ENCODE measurements at places on chromosomes 6 and 20.
A peak's percentile ranks its signal among the peaks of the same experiment; 100 is the strongest.

DNA sequence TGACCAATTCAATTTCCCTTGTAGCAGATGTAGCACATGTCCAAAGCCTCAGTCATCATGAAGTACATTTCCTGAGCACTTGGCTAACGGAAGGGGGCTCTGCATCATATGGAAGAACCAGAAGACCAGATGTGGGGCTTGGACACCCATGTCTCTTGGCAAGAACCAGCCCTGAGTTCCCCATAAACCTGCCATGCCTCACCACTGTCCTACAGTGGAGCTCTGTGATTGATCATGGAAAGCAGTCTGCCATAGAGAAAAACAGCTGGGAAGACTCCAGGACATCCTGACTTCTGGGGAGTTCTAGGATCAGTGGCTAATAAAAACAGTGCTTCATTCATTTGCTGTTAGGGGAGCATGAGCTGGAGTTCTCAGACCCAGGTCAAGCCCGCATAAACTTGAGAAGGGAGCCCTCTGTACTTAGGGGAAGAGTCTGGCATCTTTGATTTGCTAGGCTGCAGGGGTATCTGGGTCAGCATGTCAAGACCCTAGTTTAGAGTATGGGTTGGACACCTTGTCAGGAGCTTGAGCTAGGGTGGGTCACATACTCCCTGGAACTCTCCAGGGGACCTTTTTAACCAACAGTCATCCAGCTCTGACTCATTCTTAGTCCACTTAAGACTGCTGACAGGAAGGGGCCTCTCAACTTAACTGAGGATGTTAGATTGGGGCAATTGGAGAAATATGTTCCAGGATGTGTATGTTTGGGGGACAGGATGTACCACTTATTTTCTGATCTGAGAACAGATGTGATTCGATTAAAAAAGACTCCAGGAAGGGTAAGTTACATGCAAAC lies 26.3 kb upstream of the TRAM2 start:
- peak; percentile 85 for DNase-seq

GRCh38 chr20:37915434-37915787 lies 12.5 kb downstream of the VSTM2L start:
- no peak for DNase-seq

GRCh38 chr20:53735536-53736050 lies 142.0 kb upstream of the ZNF217 start:
- DNase-seq: peak; percentile 96

DNA sequence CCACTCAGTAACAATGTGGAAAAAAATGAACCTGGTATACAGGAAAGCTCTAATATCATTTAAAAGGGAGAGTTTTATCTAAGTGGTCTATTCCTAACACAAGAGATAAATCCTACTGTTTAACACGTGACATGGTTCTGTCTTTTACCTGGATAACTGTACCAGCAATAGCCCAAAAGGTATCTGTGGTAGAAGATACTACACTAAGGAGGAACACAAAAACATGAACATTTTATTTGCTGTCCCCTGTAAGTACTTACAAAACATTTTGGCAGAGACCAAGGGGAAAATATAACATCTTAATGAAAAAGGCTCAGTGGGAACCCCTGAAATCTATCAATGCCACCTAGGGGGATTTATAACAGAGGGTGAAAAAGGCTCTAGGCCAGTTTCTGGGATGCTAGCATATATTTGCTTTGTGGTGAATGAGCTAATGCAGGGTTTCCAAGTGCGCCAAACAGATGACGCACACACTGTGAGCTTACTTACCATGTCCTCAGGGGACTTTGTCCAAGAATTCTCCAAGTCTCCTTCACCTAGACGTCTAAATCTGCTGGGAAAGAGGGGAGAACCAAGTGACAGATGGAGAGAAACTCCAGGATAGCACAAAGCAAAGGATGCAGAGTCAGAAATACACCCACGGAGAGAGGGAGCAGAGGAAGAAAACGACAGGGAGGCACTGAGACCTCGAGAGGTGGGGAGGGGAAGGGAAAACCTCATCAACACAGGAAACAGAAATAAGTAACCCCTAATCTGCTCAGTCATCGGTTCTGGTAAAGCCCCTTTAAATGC lies 147.9 kb upstream of the PRND start:
- DNase-seq: peak; percentile 93

DNA sequence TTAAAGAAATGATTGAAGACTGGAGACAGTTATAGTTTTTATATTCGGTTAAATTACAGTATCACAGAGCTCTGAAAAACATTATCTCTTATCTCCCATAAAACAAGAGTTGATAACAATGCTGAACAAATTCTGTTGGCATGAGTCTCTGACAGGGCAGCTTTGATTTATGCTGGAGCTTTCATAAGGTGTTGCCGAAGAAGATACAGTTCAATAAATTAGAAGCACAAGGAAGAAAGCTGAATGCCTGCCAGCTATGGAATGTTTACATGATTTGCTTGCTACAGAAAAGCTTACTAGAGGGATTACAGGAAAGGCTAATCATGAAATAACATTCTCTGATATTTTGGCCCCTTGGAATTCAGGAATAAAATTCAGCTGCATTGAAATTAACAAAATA lies 431.9 kb upstream of the GJE1 start:
- peak; percentile 46 for DNase-seq

- DNase-seq: peak; percentile 30
Observed at GRCh38 chr20:11366660-11367059, 551.0 kb upstream of the BTBD3 start.

GRCh38 chr6:91298543-91299145 lies 711.8 kb upstream of the MAP3K7 start:
- no peak for DNase-seq

DNA sequence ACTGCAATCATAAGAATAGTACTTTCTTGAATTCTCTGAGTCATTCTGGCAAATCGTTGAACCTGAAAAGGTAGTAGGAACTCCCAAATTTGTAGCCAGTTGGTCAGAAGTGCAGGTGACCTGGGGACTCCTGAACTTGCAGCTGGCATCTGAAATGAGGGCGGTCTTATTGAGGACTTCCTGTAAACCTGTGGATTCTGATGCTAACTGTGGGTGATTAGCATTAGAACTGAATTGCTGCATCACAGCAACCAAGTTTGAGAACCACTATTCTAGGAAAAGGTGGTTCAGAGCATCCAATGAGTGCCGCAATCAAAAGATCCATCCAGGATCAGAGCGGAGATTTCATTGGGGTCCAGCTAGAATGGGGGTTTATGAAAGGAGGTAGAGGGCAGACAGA lies 50.2 kb upstream of the UTRN start:
- no peak for DNase-seq

DNA sequence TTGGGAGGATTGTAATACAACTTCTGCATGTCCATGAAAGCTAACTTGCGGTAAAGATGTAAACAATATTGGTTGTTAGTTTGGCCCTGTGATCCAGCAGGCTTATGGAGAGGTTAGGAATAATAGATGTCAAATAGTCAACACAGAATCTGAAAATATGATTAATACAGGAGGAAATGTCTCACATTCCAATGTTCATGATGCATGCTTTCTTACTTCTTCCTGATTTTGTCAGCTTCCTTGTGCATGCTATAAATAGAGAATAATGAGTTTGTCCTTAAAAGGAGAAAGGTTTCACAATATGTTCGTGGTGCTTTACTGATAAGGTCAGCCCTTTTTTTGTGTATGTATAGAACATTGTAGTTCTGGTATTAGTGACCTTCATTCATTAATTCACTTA lies 136.7 kb downstream of the MMUT start:
- DNase-seq: peak; percentile 86

DNA sequence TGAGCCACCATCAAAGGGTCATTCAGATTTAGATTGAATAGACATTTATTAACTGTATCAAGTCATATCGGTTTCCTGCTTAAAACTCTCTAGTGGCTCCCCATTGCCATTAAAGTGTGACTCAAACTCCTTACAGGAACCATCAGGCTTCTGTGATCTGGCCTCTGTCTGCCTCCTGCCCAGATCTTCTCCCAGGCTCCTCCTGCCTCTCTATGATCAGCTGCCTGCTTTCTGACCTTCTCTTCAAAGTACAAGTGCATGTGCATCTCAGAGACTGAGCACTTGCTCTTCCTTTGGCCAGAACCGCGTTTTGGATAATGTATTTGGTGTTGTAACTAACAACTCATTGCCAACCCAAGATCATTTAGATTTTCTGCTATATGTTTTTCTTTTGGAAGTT lies 52.7 kb downstream of the IL20RA start:
- DNase-seq: no peak

DNA sequence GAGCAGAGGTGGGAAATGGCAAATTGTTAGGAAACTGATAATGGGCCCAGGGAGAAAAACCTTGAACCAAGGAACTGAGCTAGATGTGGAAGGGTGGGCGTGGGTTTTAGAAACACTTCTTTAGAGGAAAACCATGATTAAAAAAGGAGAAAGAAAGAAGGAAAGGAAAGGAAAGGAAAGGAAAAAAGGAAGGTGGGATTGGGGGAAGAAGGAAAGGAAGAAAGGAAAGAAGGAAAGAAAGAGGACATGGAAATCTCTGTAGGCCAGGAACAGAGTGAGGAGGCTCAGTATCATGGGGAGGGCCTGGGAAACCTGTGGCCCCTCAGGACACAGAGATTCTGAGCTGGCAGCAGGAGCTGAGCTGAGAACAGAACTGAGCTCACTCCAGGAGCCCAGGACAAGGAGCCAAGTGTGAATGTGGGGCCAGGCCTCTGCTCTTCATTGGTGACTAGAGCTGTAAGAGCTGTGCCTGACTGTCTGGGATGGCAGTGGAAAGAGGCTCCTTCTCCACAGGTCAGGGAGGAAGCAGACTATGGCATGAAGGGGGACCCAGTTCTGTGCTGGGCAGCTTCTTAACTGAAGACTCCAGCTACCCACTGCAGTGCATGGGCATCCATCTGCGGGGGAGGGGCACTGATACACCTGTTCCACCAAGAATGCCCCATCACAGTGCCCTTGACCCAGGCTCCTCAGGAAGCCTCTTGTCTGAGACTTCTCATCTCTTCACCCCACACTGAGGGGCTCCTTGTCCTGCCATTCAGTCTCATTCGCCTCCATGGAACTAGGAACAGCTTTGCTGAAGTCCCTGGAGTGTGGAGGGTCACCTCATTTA lies 116.1 kb upstream of the BACH2 start:
- no peak for DNase-seq

- DNase-seq: peak; percentile 99
Observed at GRCh38 chr20:31543966-31544598, 29.8 kb downstream of the HM13 start.

GRCh38 chr20:39291301-39291700 lies 329.2 kb downstream of the DHX35 start:
- DNase-seq: peak; percentile 45

GRCh38 chr6:85612690-85613474 lies 19.2 kb upstream of the SNX14 start:
- no peak for DNase-seq

GRCh38 chr20:35284992-35285805 lies 627 bp upstream of the EIF6 start:
- no peak for DNase-seq

- DNase-seq: no peak
Observed at GRCh38 chr20:33172781-33173180, 4.8 kb downstream of the BPIFA2 start.

GRCh38 chr6:111406200-111406721 lies 76.8 kb downstream of the REV3L start:
- no peak for DNase-seq

DNA sequence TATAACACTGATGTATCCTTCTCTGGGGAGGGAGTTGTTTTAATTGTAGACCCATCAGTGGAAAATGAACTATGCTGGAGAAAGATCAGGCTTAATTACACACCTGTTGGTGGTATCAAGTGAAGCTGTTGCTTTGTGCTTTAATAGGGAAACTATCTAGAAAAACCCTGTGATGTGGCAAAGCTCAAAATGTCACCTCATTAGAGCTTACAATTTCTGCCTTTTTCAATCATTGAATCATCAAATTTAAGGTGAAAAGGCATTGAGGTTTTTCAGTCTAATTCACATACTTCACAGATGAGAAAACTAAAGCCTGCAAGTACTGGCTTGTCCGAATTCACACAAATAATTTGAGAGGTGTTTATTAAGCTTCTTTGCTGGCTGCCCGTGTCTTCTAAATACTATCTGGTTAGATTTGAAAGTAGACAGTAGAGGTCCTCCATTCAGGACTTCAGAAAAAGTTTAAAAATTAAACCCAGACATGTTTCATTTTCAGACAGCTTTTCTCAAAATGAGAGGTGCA lies 143.3 kb upstream of the MAP3K7 start:
- no peak for DNase-seq

- DNase-seq: peak; percentile 86
Observed at GRCh38 chr6:139981768-139982181, 607.3 kb upstream of the CITED2 start.

GRCh38 chr20:17660667-17661066 lies 21.4 kb downstream of the RRBP1 start:
- DNase-seq: no peak

DNA sequence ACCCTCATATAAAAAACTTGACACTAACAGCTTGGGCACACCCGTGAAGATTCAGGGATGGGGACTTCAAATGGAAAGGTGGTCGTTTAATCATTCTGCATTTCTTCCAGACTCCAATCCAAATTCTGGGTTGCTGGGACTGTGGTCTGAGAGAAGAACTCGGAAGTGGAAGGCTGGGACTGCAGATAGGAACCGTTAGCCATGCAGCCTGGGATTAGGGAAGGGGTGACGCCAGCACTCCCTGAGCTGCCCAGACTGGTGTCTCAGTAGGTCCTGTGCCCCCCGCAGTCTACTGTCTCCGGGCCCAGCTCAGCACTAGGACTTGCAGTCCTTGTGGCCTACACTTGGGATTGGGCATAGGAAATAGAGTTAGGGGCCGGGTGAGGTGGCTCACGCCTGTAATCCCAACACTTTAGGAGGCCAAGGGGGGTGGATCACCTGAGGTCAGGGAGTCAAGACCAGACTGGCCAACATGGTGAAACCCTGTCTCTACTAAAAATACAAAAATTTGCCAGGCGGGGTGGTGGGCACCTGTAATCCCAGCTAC lies 511 bp upstream of the CLIC1 start:
- DNase-seq: no peak

GRCh38 chr6:45472382-45472781 lies 94.6 kb upstream of the SUPT3H start:
- DNase-seq: no peak
